Retinal pigment epithelial cell (primary cell): ENCODE measurements at places on chromosomes 7 and 10.
A peak's percentile ranks its signal among the peaks of the same experiment; 100 is the strongest.

- DNase-seq: peak; percentile 99
Observed at GRCh38 chr10:63711867-63712716, 190.9 kb downstream of the REEP3 start.

GRCh38 chr10:49186613-49187012, 1.6 kb downstream of the TMEM273 start:
- no peak for DNase-seq

DNA sequence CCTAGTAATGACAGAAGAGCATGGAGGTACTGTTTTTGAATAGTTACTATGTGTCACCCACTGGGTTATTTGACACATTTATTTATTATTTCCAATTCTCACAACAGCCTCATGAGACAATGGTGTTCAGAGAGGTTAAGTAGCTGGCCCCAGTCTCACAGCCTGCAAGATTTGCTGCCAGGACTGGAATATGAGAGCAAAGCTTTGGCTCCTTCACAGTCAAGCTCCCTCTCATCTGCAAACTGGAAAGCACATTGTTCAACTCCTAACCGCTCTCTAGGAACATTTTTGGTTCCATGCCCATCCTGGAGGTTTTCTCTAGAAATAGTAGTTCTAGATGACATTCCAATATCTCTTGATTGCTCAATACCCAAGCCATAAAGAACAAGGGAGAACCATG, 75.5 kb upstream of the CXCL12 start:
- no peak for DNase-seq

GRCh38 chr10:88205842-88206446, 342.5 kb downstream of the PTEN start:
- no peak for DNase-seq

DNA sequence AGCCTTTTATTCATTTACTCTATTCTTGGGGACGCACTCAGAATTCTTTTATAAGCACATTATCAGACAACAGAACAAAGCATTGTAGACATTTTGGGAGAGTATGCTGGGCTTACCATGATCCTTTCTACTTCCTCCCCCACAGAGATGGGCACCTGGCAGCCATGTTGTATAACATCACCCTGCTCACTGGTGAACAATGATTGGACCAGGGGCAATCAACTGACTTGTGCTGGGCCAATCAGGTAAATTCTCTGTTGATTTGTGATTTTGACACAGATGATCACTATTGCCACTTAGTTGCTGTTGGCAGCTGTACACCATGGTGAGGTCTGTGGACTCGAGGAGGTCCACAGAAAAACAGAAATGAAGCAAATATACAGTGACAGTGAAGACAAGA, 43.7 kb downstream of the WNT2 start:
- no peak for DNase-seq

- no peak for DNase-seq
Observed at GRCh38 chr10:16942381-16943078, 125.3 kb upstream of the RSU1 start.

GRCh38 chr10:20598590-20598989, 298.5 kb downstream of the NEBL start:
- peak; percentile 89 for DNase-seq

GRCh38 chr10:120735773-120736371, 115.3 kb upstream of the WDR11 start:
- no peak for DNase-seq

GRCh38 chr10:45580371-45581215, 92.0 kb downstream of the ZFAND4 start:
- no peak for DNase-seq

DNA sequence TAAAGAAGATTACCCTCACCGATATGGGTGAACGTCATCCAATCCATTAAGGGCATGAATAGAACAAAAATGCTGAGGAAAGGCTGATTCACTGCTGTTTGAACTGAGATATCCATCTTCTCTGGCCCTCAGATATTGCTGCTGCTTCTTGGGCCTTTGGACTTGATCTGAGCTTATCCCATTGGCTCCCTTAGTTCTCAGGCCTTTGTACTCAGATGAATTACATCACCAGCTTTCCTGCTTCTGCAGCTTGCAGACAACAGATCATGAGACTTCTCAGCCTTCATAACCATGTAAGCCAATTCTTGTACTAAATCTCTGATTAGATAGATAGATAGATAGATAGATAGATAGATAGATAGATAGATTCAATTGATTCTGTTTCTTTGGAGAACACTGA, 40.2 kb downstream of the CYCS start:
- no peak for DNase-seq

DNA sequence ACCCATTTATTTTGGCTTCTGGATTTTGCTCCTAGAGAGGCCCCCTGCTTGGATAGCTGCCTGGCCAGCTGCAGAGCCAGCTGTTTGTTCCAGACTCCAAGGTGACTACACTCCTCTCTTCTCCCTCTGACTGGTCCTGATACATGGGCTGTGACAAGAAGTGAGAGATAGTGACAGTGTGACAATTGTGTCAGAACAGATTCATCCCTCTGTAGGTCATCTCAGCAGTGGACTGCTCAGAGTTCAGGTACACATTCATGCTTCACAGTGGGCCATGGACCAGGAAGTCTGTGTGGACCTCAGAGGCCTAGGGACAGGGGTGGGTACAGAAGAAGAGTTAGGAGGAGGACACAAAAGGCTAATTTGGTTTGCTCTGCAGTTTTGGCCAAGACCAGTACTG, 188.2 kb upstream of the MKLN1 start:
- no peak for DNase-seq

DNA sequence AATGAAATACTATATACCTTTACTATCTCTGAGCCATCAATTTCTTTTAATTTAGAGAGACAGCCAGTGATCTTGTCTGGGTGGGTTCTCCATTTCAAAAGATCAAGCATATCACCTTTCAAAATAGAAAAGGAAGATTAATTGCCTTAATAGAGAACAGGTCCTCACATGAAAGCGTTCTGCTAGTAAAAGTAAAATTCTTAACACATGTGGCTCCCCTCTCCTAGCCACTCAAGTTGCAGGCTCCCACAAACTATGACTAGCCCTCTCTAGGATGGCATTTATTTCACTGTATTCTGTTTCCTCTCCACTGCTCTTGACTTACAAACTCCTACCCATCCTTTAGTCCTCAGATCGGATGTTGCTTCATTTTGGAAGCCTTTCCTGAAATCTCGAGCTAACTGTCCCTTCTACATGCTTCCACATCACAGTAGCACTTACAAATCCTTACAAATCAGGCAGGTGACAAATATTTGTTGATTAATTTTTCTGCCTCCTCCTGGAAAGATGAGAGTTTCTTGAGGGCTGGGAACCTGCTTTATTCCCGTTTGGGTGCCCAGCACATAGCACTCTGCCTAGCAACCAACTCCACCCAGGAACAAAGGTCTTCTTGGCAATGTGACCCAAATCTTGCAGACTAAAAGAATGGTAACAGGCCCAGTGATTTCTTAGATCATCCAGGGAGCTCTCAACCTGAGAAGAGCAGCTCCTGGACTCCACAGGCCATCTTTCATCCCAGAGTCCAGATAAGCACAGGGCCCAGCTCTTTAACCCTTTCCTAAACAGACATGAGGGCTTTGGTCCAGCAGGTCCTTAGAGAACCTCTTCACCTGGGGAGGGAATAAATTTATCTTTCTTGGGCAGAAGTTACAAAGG, 310.4 kb upstream of the IMMP2L start:
- DNase-seq: no peak

DNA sequence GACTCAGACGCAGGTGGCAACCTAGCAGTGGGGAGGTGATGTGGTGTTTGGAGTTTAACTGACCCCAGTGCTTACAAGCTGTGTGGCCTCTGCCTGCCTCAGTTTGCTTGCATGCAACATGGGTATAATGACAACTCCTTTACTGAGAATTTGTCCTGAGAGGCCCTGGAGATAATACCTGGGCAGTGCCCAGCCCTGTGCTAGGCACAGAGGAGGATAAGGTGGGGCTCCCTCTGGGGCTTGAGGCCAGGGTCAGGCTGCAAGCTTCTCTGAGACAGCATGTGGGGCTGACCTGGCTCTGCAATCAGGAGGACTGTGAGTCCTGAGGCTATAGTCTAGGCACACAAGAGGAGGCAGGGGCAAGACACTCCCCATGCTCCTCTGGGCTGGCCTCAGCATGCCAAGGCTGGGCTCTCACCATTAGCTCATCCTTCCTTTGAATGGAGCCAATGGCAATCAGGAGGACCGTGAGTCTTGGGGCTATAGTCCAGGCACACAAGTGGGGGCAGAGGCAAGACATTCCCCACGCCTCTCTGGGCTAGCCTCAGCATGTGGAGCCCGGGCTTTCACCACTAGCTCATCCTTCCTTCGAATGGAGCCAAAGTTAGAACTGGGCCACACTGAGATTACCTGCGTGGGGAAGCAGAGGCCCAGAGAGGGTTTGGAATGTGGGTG, 147.9 kb downstream of the RPS24 start:
- no peak for DNase-seq
